ENCODE measurements at places on chromosomes 5 and 9. TPM values are rescaled to one million over a fixed set of nuclear protein-coding genes. Genes with fewer than 3 reads are reported as not detected.

DNA sequence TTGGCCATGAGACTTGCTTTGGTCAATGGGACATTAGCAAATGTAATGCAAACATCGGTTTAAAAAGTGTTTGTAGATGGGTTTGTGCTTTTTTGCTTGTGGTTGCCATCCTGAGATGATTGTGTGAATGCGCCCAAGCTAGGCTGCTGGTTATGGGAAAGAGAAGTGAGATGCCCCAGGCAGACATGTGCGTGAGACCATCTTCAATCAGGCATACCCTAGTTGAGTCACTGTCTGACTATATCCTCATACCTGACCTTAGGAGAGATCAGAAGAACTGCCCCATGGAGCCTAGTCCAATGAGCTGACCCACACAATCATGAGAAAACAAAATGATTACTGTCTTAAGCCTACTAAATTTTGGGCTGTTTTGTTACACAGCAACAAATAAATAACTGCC, 36.8 kb upstream of the ZNF608 start:
- no peak for DNase-seq

Gene PHF24
- total RNA-seq: 0.37 TPM

DNA sequence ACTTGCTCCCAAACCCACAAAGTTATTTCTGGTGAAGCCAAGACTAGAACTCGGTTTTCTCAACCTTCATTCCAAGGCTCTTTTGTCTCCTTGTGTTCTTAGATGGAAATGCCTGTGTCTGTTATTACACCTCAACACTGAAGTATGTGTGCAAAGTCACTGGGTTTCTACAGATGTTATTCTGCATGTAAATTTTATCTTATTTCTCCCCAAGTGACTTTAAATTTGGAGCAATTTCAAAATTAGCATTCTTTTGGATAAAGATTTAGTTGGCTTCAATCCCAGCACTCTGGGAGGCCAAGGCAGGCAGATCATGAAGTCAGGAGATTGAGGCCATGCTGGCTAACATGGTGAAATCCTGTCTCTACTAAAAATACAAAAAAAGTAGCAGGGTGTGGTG, 104.4 kb upstream of the GNA14 start:
- DNase-seq: no peak

Gene FLT4
- 7.2 TPM for total RNA-seq
